ENCODE measurements at places on chromosomes 7 and 10.

DNA sequence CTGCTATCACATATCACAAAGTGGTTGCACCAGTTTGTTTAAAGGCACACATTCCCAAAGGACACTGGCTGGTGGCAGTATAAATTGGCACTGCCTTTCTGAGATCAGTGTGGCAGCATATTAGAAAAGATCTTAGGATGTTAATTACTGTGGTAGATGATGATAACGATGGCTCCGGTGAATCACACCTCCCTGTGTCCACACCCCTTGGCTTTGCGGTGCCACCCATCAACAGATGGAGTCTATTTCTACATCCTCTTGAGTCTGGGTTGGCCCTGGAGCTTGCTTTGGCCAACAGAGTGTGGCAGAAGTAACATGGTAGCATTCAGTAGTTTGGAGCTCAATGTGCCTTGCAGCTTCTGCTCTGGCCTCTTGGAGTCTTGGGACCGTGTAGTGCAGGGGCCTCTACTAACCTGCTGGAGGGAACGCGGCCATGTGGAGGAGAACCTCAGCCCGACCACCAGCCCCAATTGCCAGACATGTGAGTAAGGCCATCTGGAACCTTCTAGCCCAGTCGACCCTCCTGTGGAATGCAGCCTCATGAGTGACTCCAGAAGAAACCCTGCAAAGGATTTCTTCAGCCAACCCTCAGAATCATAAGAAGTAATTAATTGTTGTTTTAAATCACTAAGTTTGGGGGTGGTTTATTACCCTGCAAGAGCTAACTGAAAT, 27.2 kb upstream of the PLEKHA1 start:
- no peak for DNase-seq

GRCh38 chr7:137619181-137619580, 227.6 kb downstream of the DGKI start:
- DNase-seq: no peak

- DNase-seq: no peak
These were observed 495.8 kb downstream of the PLXNA4 start for GRCh38 chr7:132080467-132080866.

DNA sequence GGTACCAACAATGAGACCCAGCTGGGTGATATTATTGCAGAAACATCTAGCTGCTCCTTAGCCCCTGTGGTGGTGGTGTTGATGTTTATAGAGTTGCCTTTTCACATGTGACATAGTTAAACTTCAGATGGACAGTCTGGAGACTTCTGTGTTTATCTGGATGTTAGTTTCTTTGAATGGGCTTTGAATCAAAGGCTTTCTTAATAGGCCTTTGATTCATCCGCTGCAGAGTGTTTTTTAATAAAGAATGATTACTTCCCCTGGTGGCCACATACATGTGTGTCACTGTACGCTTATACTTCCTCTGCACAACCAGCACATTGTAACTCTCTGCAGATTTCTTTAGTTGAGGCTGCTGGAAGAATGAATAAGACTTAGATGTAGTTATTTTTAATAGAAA, 221.0 kb downstream of the DYNC1I1 start:
- DNase-seq: no peak

- no peak for DNase-seq
These were observed 9.8 kb downstream of the CDHR1 start for GRCh38 chr10:84204122-84204521.

DNA sequence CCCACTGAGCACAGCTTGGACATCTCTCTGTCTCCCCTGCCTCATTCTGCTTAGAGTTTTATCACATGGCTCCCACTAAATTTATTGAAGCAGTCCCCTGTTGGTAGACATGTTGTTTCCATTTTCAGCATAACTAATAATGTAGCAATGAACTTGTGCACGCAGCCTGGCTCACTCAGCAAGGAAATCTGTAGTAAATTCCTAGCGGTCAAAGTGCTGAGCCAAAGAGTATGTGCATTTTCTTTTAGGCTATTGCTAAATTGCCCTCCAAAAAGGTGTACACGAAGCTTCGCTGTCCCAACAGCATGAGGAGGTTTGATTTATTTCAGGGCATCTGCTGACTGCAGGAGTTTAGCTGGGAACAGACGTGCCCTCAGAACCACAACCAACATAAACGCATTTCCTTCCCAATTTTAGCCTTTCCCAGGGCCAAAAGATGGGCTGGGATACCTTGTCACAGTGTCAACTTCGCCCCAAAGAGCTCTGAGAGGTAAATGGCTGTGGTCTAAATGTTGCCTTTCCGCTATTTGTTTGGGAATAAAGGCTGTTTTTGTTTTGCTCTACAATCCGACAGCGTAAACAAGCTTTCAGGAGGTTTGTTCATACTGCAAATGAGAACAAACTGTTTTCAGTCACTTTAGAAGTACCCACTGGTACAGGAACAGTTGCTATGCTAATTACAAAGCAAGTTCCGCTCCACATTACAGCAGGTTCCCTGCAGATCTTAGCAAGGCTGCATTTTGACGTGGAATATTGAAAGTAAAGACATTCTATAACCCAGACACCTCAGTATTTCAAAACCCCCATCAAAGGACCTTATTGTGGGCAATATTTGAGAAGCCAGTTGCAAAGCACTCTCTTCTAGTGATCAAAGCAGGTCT, 16.8 kb downstream of the VSIR start:
- no peak for DNase-seq

GRCh38 chr10:75648854-75649253, 217.4 kb downstream of the LRMDA start:
- DNase-seq: no peak

GRCh38 chr7:79833616-79834015, 301.0 kb upstream of the GNAI1 start:
- DNase-seq: no peak

DNA sequence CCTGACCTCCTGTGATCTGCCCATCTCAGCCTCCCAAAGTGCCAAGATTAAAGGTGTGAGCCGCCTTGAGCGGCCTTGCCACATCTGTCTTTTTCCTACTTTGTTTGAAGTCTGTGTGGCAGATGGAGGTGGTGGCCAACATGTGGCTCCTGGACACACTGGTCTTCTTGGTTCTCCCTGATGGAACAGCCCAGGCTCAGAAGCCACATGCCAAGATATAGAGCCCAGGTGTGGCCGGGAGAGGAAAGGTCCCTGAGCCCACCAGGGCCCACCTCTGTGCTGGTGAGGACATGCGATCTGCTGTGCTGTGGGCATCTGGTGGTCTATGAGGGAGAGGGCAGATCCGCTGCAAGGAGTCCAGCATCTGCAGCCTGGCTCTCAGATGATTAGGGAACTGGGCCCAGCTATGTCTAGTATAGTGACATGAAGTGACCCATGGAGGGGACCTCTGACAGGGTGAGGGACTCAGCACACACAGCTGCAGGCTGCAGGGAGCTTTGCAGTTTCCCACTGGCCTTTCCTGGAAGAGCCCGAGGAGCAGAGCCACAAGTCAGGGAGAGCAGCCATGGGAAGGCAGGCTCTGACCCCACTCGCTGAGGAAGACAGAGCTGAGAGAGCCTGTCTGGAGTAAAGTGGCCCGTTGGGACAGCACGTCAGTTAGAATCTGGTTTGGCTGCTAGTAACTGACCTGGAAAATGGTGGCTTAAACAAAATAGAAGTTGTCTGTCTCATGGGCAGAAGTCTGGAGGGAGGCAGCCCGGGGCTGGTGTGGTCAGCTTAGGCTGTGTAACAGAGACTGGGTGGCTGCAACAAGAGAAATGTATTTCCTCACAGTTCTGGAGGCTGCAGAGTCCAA, 25.9 kb downstream of the ADCY1 start:
- DNase-seq: no peak

DNA sequence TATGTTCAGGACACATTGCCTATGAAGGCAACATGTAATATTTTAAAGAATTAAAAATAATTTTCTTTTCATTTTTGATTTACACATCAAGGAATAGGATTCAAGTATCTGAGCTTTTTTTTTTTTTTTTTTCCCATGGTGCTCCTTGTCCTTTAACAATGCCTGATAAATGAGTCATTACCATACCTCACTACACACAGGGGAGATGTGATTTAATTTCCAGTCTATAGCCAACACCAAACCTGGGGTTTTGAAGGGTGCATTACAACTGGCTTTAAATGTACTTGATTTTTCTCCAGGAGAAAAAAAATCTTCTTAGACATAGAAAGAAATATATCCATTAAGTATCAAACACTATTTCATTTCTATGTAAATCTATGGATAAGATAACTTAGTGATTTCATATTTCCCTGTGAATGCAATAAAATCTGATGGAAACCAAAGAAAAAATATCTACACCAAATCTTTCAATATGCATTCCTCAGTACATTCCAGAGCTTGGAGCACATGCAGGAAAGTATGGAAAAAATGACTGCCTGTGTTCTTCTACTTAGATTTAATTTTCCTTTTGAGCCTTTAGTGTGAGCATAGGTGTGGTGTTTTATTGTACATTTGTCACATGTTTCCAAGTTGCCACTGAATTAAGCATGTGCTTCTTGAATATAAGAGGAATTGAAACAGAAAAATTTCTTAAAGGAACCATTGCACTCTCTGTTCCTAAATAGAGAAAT, 204.8 kb upstream of the MEOX2 start:
- DNase-seq: no peak

DNA sequence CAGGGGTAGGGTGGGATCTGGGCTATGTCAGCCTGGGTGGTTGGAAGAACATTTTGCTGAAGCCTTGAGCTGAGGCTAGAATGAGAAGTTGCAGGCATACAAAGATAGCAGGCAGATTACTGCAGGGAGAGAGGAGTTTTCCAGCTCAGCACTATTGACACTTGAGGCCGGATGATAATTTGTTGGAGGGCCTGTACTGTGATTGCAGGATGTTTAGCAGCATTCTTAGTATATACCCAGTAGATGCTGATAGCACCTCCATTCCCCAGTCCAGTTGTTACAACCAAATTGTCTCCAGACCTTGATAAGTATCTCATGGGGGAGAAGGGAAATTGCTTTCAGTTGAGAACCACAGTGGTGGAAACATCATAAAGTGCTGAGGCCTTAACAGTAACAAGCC, 158.6 kb upstream of the CHRM2 start:
- DNase-seq: no peak

- no peak for DNase-seq
These were observed 108.2 kb downstream of the COL26A1 start for GRCh38 chr7:101470668-101471487.

GRCh38 chr10:35035606-35036005, 54.5 kb downstream of the CUL2 start:
- DNase-seq: no peak

DNA sequence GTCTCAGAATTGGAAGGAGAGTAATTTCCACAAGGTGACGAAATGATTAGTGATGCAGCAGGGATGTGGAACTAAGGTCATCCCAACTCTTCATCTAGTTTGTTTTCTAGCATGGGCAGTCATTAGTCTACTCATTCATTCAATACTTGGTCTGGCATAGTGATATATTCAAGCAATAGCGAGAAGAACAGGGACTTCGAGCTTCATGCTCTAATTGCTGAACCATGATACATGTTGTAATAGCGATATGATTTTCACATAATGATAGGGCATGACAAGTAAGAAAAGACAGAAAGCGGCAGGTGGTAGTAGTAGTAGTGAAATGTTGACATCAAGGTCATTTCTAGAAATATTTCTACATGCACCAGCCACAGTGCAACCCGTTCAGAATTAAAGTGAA, 652.1 kb downstream of the PHTF2 start:
- no peak for DNase-seq

- DNase-seq: peak; percentile 58
These were observed 192.5 kb upstream of the PRSS1 start for GRCh38 chr7:142556740-142557139.

DNA sequence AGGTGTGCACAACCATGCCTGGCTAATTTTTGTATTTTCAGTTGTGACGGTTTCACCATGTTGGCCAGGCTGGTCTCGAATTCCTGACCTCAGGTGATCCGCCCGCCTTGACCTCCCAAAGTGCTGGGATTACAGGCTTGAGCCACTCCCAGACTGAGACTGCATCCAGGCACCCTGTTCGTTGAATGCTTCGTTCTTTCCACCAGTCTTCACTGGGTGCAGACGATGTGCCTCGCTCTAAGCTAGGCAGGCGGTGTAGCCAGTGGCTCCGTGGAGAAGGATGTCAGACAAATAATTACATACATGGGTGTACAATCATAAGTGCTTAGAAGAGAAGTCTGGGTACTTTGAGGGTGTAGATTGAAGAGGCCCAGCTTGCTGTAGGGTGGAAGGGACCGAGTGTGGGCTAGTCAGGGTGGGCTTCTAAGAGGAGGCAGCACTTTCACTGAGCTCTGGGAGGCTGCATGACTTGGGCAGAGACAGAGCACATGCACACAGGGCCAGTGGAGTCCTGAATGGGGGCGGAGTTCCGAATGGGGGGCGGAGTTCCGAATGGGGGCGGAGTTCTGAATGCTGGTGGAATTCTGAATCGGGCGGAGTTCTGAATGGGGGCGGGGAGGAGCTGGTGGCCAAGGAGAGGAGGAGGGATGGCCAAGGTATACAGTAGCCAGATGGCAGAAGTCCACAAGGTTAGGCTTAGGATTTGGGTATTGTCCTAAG, 74.3 kb downstream of the COL26A1 start:
- DNase-seq: no peak

- DNase-seq: no peak
These were observed 23.9 kb downstream of the ITGA8 start for GRCh38 chr10:15695852-15696251.

DNA sequence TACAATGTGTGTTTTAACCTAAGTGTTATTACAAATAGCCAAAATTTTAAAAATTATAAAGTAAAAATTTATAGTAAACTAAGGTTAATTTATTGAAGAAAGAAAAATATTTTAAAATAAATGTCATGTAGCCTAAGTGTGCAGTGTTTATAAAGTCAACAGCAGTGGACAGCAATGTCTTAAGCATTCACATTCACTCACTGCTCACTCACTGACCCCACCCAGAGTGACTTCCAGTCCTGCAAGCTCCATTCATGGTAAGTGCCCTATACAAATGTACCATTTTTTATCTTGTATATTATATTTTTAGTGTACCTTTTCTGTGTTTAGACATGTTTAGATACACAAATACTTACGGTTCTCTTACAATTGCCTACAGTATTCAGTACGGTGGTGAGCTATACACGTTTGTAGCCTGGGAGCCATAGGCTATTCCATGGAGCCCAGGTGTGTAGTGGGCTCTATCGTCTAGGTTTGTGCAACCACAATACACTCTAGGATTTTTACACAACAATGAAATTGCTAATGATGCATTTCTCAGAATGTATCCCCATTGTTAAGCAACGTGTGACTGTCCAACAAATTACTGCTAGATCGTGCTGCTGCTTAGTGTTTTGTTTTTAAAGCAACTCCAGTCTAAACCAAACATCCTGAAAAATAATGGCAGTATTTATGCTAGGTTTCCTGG, 108.9 kb upstream of the NAMPT start:
- DNase-seq: no peak

- DNase-seq: no peak
These were observed 346.1 kb upstream of the ANKRD30A start for GRCh38 chr10:36779238-36779846.

- no peak for DNase-seq
These were observed 152.4 kb downstream of the DGKI start for GRCh38 chr7:137694405-137694804.
